ENCODE measurements at places on chromosomes 4 and X.

GRCh38 chr4:150588316-150588715 lies 6.4 kb downstream of the MAB21L2 start:
- DNase-seq = no peak

GRCh38 chr4:89142691-89143669 lies 31.6 kb downstream of the TIGD2 start:
- DNase-seq = no peak

DNA sequence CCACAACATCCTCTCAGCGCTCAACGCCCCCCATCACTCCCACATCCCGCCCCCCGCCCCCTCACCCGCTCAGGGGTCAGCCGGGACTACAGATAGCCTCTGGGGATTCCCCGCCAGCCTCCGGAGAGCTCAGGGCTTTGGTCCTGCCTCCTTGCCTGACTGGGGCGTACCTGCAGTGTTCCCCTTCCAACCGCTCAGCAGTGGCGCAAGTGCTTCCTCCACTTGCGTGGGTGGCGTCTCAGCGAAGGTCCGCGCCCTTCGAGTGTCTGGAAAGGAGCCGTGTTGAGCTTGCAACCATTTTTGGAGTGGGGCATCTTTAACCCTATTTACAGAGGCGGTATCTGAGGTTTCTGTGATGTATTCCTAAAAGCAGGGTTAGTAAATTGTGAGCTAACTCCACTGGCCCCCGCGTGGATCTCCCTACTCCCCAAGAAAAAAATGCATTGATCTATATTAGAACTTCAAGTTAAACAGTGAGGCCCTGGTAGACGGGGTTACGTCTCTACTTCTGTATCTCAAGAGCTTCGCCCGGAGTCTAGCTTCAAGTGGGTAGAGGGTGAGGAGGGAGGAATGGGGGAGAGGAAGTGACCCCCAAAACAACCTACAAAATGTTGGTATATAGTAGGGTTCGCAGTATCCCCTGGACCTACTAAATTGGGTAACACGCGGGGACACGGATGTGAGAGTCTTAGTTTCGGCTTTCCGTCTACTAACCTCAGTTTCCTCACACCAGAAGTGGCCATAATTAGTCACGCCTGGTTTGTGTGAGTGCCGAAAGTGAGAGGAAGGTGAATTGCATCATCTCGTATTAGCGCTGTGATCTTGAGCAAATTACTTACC lies 16.1 kb downstream of the NKX3-2 start:
- DNase-seq = no peak

DNA sequence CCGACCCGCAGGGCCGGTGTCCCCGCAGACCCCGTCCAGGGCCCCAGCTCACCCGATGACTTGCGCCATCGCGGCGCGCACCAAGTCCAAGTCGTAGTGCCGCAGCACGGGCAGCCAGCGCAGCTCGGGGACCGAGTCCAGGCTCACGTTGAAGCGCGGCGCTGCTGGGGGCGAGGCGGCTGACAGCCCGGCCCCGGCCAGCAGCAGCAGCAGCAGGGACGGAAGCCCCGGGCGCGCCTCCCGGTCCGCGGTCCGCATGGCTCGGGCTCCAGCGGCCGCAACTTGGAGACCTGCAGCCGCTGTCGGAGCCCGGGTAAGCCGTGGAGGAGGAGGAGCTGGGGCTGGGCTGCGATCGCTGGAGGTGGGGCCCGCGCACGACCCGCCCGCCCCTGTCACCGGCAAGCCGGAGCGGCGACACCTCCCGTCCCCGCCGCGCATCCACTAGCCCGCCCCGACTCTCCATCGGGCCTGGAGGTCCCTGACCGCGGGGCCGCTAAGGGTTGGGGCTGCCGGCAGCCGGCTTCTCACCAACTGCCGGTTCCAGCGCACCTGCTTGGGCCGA lies at the start of gene NAAA:
Gene NAAA, minus strand, starts transcription at position 322 of the 562 bp plus-strand sequence. Its CDS starts 64 bp downstream, at position 258.
- DNase-seq = peak; percentile 78

DNA sequence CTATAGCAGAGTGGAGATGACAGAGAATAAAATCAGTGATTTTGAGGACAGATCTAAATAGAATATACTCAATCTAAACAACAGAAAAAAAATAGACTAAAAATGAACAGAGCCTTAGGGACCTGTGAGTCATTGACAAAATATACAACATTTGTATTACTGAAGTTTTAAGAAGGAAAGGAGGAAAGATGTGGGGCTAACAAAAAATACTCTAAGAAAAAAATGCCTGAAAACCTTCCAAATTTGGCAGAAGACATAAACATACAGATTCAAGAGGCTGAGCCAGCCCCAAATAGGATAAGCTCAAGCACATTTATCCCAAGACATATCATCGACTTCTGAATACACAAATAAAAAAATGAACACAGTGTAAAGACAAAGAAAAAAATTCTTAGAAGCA lies 123.6 kb upstream of the INTU start:
- no peak for DNase-seq

- DNase-seq = no peak
Observed at GRCh38 chrX:45322382-45322781, 121.7 kb upstream of the DIPK2B start.

DNA sequence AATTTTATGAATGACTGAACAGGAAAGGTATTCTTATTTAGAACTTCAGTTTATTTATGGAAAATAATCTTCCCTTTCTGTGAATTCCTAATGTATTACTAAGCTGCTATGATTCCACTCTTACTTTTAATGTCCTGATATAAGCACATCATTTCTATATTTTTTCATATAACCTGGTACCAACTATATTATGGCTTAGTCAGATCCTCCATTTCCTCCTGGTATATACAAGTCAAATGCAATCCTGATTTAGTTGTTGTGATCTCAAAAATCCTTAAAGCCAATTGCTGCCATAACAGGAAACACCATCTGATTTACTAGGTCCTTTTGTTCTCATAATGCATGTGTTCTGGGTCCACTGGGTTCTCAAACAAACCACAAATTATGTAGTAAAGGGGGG lies 26.8 kb downstream of the TRMT2B start:
- DNase-seq = no peak

DNA sequence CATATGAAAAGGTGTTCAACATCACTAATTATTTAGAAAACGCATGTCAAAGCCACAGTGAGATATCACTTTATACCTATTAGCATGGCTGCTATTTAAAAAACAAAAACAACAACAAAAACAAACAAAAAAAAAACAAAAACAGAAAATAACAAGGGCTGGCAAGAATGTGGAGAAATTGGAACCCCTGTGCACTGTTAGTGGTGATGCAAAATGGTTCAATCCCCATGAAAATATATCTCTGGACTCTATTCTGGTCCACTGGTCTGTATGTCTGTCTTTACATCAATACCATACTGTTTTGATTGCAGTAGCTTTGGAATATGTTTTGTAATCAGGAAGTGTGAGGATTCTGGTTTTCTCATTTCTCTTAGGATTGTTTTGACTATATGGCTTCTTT lies 43.6 kb upstream of the SPP1 start:
- no peak for DNase-seq

DNA sequence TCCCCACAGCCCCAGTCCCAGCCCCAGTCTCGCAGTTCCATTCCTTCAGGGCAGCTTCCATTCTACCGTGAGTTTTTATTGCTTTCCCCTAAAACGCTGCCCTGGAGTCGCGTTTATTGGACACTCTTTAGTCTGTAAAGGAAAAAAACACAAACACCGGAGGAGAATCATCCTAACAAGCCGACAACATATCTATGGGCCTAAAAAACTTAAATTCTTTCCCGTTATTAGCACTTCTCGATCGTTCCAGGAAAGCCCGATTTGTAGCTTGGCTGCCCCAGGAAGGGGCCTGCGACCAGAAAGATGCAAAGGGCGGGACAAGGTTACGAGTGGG lies 178.5 kb downstream of the CBR4 start:
- no peak for DNase-seq

DNA sequence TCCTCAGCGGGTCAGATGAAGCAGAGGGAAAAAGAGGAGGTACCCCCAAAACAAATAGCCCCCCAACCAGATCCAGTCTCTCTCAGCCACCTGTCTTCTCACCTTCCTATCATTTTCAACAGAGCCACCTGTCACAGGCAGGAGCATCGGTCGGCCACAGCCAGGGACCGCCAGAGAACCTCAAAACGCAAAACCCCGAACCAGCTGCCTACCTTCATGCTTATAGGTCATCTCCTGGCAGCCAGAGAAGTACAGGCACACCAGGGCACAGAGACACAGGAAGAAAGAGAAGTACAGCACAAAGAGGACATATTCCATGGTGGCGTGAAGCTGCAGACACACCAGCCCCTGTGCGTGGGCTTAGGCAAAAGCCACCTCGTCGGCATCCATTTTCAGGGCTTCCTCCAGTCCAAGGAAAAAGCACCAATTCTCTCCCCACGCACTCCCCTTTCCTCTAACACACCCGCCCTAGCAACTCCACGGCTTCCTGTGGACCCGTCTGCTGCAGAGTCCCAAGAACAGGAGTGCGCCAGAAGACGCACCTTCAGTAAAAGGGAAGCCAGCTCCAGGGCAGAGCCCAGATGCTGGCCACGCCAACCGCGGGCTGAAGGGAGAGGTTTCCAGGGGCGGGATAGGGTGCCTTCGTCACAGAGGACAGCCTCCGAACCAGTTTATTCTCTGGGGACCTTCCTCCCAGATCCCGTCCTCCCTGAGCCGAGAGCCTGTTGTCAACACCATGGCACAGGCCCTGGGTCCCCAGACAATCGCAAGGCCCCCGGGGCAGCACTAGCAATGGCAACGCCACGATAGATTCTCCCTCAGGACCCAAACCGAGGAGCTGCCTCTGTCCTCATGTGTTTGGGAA lies 51.8 kb upstream of the C4orf50 start:
- DNase-seq = no peak

DNA sequence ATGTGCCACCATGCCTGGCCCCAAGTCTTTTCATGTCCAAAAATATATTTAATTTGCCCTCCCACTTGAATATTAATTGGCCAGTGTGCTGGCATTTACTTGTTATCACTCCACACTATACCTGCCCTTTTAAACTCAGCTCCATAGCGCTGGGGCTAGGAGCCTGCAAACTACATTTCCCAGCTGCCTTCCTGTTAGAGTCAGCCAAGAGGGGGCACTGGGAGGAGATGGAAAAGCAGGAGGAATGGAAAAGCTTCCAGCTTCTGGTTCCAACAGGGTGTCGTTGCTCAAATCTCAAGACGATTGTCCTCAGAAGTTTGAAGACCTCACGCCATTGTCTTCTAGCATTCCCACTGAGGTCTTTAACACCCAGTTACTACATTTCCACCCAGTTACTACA lies 315.5 kb downstream of the BCOR start:
- DNase-seq = no peak

- DNase-seq = no peak
Observed at GRCh38 chr4:124526769-124527168, 185.8 kb downstream of the ANKRD50 start.

GRCh38 chr4:105560421-105560848 lies 8.0 kb downstream of the ARHGEF38 start:
- DNase-seq = no peak

GRCh38 chrX:153964105-153964504 lies 7.5 kb downstream of the HCFC1 start:
- no peak for DNase-seq

DNA sequence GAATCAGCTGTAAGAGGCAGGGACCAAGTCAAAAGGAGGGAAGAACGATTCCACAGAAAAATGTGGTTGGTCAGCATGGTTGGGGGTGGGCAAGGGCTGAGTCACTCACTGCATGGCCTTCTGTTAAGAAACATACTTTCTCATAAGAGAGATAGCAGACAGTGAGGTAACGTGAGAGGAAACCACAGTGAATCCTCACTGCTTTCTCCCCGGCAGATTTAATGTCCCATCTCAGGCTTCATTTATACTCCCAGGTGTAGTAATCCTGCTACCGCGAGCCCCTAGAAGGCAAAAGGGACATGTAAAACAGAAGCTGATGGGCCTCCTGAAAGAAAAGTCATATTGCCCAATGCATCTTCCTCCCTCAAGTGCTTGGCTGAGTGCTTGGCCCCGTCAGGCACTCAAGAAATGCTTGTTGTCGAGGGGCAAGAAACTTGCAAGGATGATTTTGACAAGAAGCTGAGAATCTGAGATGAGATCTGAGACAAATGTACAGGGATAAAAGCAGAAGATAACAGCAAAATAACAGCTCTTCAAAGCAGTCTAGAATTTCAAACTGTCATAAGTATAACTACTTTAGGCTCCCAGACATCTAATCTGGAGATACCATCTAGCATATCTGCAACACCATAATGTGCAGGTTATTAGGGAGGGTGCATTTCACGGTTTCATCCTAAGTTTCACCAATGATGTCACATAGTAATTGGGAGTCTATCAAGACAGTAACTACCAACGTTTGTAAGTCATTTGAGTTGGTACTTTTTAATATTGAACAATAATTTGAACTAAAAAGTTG lies 40.2 kb downstream of the SH3KBP1 start:
- peak; percentile 15 for DNase-seq

DNA sequence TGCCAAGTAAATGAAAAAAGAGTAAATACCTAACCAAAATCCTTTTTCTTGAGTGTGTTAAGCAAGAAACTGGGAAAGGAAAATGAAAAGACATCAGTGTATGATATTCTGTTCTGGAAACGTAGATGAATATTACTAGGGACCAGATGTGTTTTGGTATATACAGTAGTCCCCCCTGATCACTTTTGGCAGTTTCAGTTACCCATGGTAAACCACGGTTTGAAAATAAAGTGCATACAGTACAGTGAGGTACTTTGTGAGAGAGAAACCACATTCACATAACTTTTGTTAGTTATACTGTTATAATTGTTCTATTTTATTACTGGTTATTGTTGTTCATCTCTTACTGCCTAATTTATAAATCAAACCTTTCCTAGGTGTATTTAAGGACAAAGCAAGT lies 250.9 kb downstream of the TENM3 start:
- DNase-seq = no peak

- no peak for DNase-seq
Observed at GRCh38 chr4:152689615-152690501, 10.1 kb upstream of the TMEM154 start.

GRCh38 chrX:19964017-19964710 lies 26.7 kb downstream of the BCLAF3 start:
- DNase-seq = no peak

DNA sequence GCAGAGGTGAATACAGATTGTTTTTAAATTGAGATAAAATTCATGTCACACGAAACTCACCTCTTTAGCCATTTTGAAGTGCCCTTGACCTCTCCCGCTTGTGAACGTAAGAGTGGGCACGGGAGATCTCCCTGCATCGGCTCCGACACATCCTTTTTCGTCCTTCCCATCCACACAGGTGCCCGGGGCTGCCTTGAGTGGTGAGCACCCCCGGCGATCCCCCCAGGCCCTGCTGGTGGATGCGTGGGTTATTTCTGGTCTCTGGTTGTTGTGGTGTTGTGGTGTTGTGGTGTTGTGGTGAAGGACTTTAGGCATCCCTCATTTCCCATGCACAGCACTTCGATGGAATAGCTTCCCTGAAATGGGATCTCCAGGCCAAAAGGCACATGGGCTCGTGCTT lies 46.1 kb downstream of the PSAPL1 start:
- no peak for DNase-seq

All from stimulated activated CD4-positive, alpha-beta T cell treated with anti-CD3 and anti-CD28 coated beads, Interleukin-12 subunit alpha, Interleukin-12 subunit beta, amount 100 ng/mL, for 24 hours (primary cell).